ENCODE measurements at places on chromosomes 11 and 22.

DNA sequence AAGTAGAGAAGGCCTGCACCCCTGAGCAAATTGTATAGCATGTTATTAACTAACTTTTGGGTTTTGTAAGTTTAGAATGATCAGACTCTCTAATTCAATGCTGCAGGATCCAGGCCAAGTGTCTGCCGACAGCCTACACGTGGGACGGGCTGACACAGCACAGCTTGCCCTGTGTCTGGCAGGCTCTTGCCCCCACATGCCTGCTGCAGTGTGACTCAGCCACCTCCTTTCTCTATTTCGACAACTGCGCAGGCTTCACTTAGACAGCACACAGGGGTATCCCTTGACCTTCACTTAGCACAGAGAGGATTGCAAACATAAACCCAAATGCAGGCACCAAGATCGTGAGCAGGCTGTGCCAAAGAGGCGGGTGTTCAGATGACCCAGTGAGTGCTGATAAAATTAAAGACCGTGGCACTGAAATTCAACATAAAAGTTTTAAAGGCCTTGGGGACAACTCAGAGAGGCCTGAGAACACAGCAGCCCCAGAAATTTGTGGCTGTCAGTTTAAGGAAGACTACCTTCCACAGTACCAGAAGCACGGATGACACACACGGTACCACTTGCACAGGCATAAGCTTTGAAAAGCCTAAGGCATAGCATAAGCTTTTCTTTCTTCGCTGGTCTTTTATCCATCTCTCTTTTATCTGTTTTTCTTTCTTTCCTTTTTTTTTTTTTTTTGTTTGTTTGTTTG, 37.8 kb downstream of the SCN3B start:
- DNase-seq: no peak

- DNase-seq: no peak
Observed at GRCh38 chr22:26616650-26617049, 1.2 kb downstream of the CRYBB1 start.

GRCh38 chr22:37019309-37020191, at the start of the genes MPST and TST:
TSS of gene MPST (plus strand) at chr22:37019742. CDS start at chr22:37019837, 95 bp downstream.
TSS of gene TST (minus strand) at chr22:37019447. CDS start at chr22:37018732, 715 bp downstream.
- peak; percentile 70 for DNase-seq

- DNase-seq: no peak
Observed at GRCh38 chr22:48135592-48135991, 1373.1 kb downstream of the TBC1D22A start.

GRCh38 chr22:17079572-17079971, 5.2 kb upstream of the IL17RA start:
- DNase-seq: no peak

Measured in activated T-cell treated with anti-CD3 and anti-CD28 coated beads, Interleukin-2, amount 50 U/mL, for 72 hours (primary cell).